ENCODE measurements at places on chromosomes 1 and 21. TPM values are rescaled to one million over a fixed set of nuclear protein-coding genes. Genes with fewer than 3 reads are reported as not detected.

Gene ELAPOR1
- 0.63 TPM for total RNA-seq

Gene NR0B2
- not detected for total RNA-seq

Gene MYOC
- total RNA-seq = not detected

Gene ANGPTL3
- total RNA-seq = not detected

Gene RPL22
- total RNA-seq = 438 TPM

Gene CELA2B
- total RNA-seq = not detected

Gene LCE1C
- total RNA-seq = not detected

Gene VHLL
- not detected for total RNA-seq

Gene SPRR4
- total RNA-seq = not detected

Gene GDAP2
- total RNA-seq = 8.2 TPM

Gene FNBP1L
- total RNA-seq = 17.4 TPM

Gene DFFA
- 21.2 TPM for total RNA-seq

Gene CPTP
- total RNA-seq = 22.0 TPM

Gene RNF11
- total RNA-seq = 28.1 TPM

Gene TMEM39B
- total RNA-seq = 8.3 TPM

Gene SLC25A34
- total RNA-seq = 0.53 TPM

Gene C1orf56
- total RNA-seq = 6.2 TPM

Gene S100A9
- 1.2 TPM for total RNA-seq

Gene IRF6
- total RNA-seq = 0.19 TPM

Gene F5
- total RNA-seq = 0.09 TPM

Gene CELA2A
- total RNA-seq = not detected

Gene KCNE2
- total RNA-seq = not detected

Gene MX2
- not detected for total RNA-seq

Gene PRAMEF2
- 0.09 TPM for total RNA-seq

Gene ERRFI1
- total RNA-seq = 220 TPM

Gene UBL4B
- not detected for total RNA-seq

Gene TMPRSS2
- 0.27 TPM for total RNA-seq

Gene SLC35F3
- total RNA-seq = 5.1 TPM

Data from A549 treated with Mapracorat at 1 μM for 4 hours (cell line).